Stimulated activated CD8-positive, alpha-beta memory T cell treated with anti-CD3 and anti-CD28 coated beads, Interleukin-15, amount 100 ng/mL, for 1 hour (primary cell): ENCODE measurements at places on chromosomes 2 and 18.

DNA sequence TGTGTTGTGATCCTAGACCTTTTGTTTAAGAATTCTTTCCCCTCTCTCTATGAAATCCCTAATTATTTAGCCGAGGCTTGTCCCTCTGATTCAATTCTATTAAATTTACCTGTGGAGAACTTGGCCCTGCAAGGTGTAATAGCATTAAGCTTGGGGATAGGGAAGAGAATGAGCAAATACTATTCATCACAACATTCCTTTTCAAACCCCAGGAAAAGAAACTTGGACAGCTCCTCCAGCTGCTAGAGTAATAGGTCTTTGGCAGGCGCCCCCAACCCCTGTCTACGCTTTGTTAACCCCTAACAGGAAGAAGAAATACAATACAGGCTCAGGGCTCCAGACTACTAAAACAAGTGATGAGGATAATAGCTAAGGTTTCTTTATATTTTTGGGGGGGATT, 957.0 kb downstream of the CPS1 start:
- no peak for DNase-seq

GRCh38 chr2:59920961-59921360, 632.5 kb downstream of the BCL11A start:
- no peak for DNase-seq

DNA sequence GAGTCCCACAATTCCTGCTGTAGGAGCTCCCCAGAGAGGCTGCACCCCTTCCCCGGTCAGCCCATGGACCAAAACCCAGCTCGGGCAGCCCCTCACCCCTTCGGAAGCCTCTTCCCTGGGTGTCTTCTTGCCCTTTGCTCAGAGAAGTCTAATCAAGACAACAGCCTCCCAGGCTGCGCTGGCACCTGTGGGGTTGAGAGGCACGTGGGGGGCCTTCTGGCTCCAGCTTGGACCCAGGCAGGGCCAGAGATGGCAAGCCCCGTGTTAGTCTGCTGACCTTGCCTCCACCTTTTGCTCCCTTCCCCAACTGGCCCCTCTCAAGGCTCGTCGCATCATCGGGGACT, 10.4 kb downstream of the SLC4A3 start:
- DNase-seq: no peak

- no peak for DNase-seq
These were observed 361.1 kb upstream of the ZNF521 start for GRCh38 chr18:25713103-25713502.

DNA sequence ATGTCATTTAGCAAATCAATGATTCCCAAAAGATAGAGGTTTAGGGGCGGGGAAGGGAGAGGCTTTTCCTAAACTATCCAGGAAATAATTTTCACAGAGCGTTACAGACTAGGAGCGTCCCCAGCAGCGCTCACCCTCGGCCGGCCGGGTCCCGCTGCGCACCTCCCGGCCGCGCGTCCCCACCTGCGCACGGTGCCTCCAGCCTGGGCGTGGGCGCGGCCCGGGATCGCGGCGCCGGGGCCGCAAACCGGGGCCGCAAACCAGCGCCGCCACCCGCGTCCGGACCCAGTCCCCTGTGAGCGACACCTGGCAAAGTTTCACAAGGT, 684 bp upstream of the ZCCHC2 start:
- DNase-seq: no peak

- DNase-seq: peak; percentile 30
These were observed 13.5 kb downstream of the ALPK2 start for GRCh38 chr18:58615140-58616132.

GRCh38 chr2:19457809-19458208, 99.4 kb upstream of the OSR1 start:
- no peak for DNase-seq

GRCh38 chr2:226796012-226796839, 3.4 kb downstream of the IRS1 start:
- no peak for DNase-seq
